Stimulated activated CD4-positive, alpha-beta T cell treated with anti-CD3 and anti-CD28 coated beads, Interleukin-15, amount 100 ng/mL, for 24 hours (primary cell): ENCODE measurements at places on chromosomes 4 and X.

DNA sequence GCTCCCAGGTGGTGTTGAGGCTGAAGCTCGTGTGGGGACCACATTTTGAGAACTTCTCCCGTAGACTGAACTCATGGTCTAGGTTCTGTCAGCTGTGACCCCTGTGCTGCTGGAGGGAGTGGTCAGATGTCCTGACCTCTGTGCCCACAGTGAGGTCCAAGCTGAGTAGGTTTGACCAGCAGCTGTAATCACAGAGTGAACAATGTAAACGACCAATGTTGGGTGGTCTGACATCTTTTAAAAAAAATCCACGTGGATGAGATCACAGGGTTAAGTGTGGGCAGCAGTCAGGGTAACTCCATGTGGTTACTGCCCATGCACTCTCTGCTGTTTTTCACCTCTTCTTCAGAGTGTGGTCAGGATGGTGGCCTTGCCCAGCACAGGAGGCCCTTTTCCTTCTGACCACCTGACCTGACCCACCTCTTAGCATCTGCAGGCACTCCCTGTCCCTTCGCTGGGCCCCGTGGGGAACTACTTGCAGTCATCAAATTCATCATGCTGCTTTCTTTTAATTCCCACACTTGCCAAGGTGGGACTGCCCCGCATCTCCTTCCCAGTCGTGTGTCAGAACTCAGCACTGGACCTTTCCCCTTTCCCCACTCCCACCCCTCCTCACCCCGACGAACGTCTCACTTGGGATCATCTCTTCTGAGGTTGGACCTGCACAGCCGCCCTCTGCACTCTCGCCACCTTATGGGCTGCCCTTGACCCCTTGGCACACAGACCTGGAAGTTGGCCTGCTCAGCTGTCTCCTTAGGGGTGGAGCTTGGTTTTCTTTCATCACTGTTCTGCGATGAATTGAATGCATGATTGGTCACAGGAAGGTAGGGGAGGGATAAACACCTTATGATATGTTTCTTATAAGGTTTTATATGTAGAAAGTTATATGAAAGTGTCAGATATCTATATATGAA is 120.1 kb downstream of the PTTG2 start:
- no peak for DNase-seq

DNA sequence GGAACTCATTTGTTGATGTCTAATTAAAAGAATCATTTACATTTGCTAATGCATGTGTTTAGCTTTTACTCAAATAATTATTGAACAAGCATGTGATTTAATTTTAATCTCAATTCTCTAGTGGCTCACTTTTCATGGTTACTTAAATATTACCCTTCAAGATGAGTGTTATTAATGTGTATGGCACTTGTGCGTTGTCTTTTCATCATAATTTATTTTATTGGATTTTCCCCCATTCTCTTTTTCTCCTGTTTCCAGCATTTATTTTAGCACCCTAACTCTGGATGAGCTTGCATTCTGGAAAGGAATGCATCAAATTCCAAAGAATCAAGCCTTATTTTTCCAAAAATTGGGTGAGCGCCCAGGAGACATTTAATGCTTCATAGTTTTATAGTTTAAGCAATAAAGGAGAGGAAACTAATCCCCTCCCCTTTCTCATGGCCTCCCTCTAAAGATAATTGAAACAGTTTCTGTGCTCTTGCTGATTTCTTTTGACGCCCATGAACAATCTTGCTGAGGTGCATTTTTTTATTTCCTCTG is 191.1 kb upstream of the FAT4 start:
- no peak for DNase-seq

- no peak for DNase-seq
Measured at GRCh38 chr4:26887143-26887542, 26.5 kb downstream of the STIM2 start.

DNA sequence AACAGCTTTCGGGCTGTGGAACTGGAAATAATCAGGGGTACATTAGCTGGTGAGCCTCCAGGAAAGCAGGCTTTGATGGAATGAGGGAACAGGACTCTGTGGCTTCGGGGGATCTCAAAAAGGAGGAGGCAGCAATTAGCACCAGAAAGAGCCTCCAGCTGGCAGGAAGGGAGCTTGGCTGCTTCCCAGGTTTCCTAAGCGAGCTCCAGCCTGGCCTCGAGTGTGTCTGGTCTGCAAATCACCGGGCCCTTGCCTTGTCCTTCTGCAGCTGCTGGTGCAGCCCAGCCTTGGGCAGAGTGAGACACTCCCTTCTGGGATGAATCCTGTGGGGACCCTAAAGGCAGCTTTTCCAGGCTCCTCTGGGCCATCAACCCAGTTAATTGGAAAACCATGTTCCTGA is 10.7 kb upstream of the PDHA1 start:
- no peak for DNase-seq

DNA sequence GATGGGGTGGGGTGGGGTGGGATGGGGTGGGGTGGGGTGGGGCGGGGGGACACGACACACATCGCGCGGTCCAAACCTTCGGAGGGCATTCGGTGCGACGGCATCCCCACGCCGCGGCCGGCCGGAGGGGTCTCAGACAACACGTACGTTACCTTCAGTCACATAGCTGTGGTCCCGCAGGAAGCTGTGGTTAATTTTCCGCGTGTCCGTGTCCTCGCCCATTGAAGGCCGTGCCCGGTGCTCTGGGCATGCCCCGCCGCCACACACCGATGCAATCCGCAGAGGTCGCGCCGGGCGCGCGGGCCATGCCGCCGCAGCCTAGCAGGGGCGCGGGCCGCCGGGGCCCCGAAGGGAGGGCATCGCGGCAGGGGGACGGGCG is 417 bp downstream of the PPP2R2C start:
- DNase-seq = no peak

GRCh38 chrX:56228914-56229313 is 3.2 kb upstream of the KLF8 start:
- no peak for DNase-seq

GRCh38 chrX:19899217-19899788 is 11.9 kb upstream of the SH3KBP1 start:
- no peak for DNase-seq

GRCh38 chr4:10013722-10014121 is 7.6 kb downstream of the SLC2A9 start:
- peak; percentile 46 for DNase-seq

GRCh38 chrX:6053141-6053540 is 175.5 kb downstream of the NLGN4X start:
- no peak for DNase-seq

DNA sequence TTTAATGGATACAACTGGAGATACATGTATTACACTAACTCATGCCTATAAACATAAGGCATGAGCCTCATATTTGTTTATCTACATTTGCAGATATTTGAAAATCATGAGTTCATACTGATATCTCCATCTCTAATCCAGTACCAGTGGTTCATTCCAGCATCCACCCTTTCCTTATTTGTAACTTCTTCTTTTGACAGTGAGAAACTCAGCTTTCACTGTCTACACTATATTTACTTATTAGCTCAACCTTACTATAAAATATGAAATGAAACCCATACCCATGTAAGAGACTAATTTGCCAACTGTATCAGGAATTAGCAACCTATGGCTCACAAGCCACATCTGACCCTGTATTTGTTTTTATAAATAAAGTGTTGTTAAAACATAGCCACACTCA is 161.9 kb upstream of the GPRIN3 start:
- no peak for DNase-seq

GRCh38 chr4:159017323-159018026 is 85.4 kb upstream of the RAPGEF2 start:
- DNase-seq = no peak

- no peak for DNase-seq
Measured at GRCh38 chr4:103152381-103152780, 45.8 kb downstream of the CENPE start.

DNA sequence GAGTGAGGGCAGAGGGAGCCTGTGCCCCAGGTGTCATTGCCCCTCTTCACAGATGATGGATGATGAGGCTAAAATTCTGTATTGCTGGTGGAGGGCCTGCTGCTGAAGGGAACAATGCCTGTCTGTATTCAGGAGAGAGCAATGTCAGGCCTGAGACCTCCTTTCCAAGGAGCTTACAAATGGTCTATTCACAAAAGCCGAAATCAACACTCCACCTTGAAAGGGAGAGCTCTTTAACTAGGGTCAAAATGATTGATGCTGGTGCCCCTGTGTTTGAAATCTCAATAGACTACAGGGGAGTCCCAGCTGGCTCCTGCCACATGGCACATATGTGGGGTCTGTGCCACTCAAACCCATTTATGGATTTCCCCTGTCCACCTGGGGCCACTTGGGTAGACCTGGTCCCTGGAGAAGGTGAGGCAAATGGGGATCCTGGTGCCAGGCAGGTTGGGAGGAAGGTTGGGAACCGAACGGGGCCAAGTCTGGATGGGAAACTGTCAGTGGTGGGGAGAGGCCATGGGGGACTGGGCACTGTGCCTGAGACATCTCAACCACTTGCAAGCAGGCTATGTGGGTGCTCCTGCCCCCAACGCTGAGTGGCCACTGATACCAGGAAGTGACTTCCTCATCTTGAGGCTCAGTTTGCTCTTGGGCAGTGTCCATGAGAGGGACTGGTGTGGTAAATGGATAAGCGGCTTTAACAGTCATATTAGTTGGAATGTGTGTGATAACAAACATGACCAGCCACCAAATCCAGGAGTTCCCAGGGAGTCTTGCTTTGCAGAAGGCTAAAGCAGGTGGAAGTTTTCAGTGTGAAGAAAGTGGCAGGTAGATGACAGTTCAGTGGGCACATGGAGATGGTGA is 223.8 kb upstream of the PSAPL1 start:
- no peak for DNase-seq
